ENCODE measurements at places on chromosomes 11 and 22.

GRCh38 chr11:93084727-93085505 is 112.9 kb downstream of the SLC36A4 start:
- DNase-seq = no peak

DNA sequence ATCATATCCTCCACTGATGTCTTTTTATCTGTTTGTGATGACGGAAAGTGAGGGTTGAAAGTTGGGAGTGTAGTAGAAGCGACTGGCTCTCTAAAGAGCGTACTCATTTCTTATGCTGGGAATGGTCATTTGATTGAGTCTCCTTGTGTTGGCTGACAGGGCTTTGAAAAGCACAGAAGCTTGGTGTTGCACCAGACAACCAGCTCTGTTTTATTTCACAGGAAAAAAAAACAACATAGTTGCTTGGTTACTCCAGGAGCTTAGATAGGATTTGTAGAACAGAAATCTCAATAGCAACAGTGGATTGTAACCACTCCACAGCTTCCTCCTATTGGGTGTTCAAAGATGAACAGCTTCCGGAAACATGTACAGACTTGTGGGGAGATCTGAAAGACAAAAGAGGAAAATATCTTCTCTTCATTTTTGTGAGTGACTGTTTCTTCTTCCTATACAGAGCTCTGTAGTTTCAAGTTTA is 2.7 kb downstream of the RBM14 start:
- peak; percentile 46 for DNase-seq

GRCh38 chr11:9060700-9061111 is 30.7 kb downstream of the SCUBE2 start:
- peak; percentile 62 for DNase-seq

DNA sequence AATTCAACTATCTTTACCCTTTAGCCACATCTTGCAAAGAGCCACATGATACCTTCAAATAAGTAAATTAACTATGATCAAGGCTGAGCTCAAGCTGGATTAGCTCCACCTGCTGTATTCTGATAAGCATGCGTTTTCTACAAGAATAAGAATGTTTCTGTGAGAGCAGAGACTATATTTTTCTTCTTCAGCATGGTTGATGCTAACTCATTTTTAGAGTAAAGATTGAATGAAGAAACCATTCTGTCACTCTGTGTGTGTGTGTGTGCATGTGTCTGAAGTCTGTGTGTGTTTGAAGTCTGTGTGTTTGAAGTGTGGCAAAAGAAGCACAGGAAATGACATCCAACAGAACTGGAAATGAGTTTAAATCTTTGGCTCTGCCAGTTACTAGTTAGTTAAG is 12.0 kb upstream of the LAYN start:
- DNase-seq = peak; percentile 40

- no peak for DNase-seq
These were observed 16.8 kb downstream of the ADAMTS15 start for GRCh38 chr11:130465263-130465662.

DNA sequence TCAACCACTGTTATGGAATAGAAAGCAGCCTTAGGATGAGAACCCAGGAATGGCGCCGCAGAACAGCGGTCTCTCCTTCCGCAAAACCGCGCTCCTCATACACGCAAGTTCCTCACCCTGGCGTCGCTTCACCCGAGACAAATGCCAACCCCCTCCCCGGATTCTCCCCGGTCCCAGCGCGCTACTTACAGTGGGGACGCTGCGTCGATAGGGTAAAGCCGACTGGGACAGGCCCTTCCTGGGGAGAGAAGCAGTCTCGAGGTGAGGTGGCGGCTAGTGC is 287 bp downstream of the RPS13 start:
- DNase-seq = peak; percentile 71

DNA sequence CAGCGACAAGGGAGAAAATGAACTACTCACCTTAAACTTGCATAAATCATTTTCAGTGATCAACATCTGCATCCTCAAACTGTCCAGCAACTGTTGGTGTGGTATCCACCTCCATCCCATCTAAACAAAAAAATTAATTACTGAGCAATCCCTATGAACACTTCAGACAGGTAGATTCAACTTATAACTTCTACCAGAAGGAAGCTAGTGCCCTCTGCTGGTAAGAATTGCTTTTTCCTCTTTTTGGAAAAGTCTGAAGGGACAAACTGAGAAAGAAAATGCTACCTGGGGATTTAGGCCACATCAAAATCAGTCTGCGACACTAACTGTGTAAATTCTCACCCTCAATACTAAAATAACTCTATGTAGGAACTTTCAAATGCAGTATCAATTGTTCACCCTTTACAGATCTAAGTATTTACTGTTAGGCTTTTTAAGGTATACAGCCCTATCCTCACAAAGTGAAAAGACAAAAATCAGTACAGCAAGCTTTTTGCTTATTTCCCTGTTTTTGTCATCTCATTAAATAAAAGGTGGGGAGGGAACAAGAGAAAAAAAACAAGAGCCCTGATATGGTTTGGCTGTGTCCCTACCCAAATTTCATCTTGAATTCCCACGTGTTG is 17.9 kb downstream of the CLNS1A start:
- DNase-seq = no peak

- no peak for DNase-seq
These were observed 60.3 kb downstream of the ATXN10 start for GRCh38 chr22:45731798-45732495.

GRCh38 chr11:13120691-13121090 is 111.6 kb downstream of the RASSF10 start:
- DNase-seq = no peak

DNA sequence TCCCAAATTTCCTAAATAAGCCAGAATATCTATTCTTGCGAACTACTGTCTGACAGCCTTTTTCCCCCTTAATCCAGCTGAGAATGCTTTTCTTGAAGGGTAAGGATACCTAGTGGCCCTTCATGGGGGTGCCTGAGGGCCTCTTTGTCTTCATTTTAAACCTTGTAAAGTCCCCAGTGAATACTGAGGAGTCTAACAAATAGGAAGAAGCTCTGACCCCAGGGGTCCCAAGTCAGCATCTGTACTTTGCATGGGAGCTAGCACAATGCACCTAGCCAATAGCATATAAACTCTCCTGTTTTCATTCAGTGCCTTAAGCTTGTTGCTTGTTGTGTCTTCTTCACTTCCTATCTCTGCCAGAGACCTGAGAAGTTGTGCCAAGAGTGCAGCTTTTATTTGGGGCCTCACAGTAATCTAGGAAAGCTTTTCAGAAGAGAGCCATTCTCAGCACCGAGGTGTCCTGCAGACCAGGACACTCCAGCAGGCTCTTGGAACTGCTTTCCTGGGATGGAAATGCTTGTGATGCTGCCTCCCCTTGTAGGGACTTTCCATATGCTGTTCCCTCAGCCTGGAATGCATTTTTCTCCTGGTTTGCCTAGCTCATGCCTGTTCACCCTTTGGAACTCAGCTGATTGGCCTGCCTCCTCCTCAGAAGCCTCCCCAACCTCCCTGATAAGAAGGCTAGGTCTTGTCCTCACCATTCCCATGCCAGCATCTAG is 37.2 kb downstream of the BMAL1 start:
- no peak for DNase-seq
